NB4 (cell line): ENCODE measurements at places on chromosomes 13 and 19.

DNA sequence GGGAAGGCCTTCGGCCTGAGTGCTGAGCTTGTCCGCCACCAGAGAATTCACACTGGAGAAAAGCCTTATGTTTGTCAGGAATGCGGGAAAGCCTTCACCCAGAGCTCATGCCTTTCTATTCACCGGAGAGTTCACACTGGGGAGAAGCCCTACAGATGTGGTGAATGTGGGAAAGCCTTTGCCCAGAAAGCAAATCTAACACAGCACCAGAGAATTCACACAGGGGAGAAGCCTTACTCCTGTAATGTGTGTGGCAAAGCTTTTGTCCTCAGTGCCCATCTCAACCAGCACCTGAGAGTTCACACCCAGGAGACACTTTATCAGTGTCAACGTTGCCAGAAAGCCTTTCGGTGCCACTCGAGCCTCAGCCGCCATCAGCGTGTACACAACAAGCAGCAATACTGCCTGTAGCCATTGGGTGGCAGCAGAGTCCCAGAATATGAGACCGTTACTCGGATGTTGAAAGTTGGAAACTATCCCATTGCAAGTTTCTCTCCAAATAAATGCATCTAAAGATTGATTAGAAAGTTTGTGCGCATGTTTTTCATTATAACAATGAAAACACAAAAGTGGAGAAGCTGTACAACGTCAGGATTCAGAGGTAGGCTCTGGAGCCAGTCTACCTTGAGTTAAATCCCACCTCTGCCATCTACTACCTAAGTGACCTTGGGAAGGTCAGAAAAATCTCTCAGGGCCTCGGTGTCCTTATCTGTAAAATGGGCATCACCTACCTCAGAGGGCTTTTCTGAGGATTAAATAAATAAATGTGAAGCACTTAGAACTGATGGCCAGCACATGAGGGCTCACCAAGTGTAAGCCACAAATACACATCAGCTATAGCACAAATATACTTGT is 21.1 kb downstream of the ZNF473 start:
- DNase-seq: peak; percentile 63

- DNase-seq: no peak
These were observed 6.5 kb upstream of the MFSD12 start for GRCh38 chr19:3563709-3564524.

DNA sequence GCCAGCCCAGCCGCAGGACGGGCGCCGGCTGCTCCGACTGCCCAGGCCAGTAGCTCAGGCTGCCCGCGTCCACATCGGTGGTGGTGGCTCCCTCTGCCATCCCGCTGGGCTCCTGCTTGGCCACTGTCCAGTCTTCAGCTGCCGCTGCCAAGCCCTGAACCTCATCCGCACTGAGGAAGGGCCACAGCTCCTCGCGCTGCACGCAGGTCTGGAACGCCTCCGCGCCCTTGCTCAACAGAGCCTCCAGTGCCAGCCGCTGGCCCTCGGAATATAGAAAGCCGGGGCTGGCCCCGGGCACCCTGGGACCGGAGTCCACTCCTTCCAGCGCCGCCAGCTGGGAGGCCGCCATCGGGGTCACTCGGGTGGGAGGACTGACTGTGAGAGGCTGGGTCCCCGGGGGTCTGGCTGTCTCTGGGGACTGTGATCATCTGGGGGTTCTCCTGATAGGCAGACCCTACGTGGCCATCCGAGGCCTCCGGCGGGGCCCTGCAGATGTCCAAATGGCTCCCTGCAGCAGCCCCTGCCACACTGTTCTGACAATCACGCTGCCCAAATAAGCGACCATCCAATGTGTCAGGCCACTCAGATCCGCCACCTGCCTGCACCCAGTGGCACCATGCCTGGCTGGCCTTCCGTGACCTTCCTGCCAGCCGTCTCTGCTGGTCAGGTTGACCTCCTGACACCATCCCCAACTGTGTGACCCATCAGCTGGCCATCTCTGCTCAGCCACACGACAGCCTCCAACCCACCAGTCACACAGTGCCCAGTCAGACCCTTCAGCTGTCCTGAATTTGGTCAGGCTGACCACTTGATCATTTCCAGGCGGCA is 1.6 kb downstream of the FAM83E start:
- no peak for DNase-seq

GRCh38 chr13:95497381-95497807 is 55.1 kb upstream of the CLDN10 start:
- DNase-seq: no peak

- DNase-seq: peak; percentile 68
These were observed 2.4 kb downstream of the TIMM13 start for GRCh38 chr19:2424686-2425621.

- DNase-seq: no peak
These were observed 37.3 kb downstream of the IL12RB1 start for GRCh38 chr19:18049385-18049784.

- peak; percentile 97 for DNase-seq
These were observed at the start of gene PLEKHG2 for GRCh38 chr19:39412100-39412866. TSS of gene PLEKHG2 (plus strand) at chr19:39412669. CDS start at chr19:39414087, 1,418 bp downstream.

DNA sequence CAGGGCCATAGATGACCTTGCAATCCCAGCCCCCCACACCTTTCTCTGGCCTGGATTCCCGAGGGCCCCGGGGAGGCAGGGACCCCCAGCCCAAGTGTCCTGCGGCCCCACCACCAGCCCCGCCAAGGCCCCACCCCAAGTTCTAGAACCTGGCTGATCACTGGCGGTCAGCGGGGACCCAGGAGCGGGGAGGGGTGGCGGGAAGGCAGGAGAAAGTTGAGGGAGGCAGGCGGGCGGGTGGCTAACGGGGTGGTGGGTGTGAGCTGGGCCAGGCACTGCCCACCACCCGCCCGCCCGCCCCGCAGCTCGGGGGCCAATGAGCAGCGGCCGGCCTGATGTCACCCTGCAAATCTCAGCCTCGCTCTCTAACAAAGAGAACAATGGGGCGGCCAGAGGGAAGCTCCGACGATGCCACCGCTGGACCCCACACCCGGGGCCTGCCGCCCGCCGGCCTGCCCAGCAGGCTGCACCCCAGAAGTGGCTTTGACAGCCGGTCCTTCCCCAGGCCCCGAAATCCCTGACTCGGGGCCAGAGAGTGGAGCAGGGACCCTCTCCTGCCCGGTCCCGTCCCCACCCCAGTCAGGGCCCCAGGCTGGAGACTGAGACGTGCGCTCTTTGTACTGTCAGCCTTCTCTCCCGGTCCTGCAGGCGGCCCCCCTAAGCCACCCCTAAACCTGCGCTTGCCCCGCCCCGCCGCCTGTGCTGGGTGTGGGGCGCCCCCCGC is 1.6 kb downstream of the MEX3D start:
- DNase-seq: no peak

- DNase-seq: no peak
These were observed 22.0 kb upstream of the BCL3 start for GRCh38 chr19:44726465-44726864.

GRCh38 chr13:101291206-101291605 is 125.1 kb downstream of the NALCN start:
- DNase-seq: no peak

DNA sequence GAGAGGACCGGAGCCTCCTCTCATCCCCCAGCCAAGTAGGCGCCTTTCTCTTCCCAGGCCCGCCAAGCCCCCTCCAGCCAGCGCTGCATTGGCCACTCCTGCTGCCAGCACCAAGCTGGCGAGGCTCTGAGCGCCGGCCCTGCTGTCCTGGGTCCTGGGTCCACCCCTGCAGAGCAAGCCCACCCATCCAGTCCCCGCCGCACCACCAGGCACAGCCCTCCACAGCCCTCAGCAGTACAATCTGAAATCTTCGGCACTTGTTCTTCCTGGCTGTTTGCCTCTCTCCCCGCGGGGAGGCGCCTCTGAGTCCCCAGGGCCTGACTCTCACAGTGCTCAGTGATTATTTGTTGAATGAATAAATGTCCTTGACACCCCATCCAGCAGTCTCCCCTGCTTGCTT is 236.4 kb upstream of the SGCG start:
- no peak for DNase-seq

DNA sequence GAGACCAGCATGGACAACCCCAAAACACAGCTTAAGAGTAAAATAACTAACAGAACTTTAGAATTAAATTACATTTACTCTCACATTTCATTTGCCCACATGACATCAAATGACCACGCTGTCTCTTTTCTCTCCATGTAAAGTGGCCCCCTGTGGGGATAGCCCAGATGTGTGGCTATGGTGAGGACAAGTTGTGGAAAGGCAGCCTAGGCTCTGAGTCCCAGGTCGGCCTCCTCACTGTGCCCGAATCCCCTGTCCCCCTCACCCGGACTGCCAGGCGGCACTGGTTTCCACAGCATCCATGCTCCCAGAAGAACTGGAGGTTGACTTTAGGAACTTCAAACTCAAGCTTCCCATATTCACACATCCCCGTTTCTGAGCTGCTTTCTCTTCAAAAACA is 111.8 kb upstream of the UQCRFS1 start:
- no peak for DNase-seq

- DNase-seq: peak; percentile 95
These were observed at the start of gene ZNF527 for GRCh38 chr19:37370880-37371661. TSS of gene ZNF527 (plus strand) at chr19:37371099. CDS start at chr19:37374199, 3,100 bp downstream.

DNA sequence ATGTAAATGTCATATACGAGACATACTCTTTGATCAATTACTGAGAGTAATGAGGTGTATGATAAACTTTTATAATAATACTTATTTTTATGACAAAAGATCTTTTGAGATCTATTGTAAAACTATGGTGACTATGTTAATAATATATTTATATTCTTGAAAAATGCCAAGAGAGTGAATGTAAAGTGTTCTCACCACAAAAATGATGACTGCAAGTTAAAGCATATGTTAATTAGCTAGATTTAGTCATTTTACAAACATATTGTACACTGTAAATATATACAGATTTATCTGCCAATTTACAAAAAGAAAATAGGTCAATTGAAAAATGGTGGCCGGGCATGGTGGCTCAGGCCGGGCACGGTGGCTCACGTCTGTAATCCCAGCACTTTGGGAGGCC is 81.0 kb downstream of the GPC6 start:
- no peak for DNase-seq

DNA sequence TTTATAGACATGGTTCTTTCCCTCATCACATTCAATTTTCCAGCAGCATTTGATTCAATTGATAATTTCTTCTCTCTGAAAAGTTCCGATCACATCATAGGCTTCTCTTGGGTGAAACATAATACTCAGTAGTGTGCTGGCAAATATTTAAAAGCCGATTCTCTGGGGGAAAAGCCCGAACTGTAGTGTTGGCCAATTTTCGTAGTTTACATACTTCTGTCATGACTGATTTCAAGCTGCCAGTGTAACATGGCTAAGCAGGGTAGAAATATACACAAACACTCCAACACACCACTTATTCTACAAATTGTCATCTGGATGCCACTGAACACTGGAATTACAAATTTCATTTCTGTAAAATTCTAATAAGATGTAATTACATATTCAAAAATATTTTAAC is 56.1 kb upstream of the FREM2 start:
- DNase-seq: no peak

DNA sequence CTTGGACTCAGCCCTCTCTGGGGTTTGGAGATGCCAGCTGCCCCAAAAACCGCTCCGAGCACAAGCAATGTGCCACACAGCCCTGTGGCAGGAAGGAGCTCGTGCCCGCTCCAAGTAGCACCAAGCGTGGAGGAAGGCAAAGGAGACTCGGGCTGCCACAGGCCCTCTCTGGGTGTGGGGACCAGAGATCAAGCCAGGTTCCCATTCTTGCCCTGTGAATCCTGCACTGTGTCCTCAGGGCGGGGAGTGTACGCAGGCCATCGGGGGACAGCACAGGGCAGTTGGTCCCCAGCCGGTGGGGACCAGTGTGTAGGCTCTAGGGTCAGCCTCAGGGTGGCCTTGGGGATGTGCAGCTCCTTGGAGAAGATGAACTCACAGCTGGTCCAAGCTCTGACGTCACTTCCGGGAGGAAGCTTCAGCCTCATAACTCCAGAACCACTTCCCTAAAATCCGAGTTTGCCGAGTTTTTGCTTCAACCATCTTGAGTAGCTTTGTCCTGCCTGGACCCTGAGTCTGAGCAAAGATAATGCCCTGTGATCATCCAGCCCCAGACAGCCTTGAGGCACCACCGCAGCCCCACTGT is 9.3 kb upstream of the CPAMD8 start:
- peak; percentile 87 for DNase-seq

DNA sequence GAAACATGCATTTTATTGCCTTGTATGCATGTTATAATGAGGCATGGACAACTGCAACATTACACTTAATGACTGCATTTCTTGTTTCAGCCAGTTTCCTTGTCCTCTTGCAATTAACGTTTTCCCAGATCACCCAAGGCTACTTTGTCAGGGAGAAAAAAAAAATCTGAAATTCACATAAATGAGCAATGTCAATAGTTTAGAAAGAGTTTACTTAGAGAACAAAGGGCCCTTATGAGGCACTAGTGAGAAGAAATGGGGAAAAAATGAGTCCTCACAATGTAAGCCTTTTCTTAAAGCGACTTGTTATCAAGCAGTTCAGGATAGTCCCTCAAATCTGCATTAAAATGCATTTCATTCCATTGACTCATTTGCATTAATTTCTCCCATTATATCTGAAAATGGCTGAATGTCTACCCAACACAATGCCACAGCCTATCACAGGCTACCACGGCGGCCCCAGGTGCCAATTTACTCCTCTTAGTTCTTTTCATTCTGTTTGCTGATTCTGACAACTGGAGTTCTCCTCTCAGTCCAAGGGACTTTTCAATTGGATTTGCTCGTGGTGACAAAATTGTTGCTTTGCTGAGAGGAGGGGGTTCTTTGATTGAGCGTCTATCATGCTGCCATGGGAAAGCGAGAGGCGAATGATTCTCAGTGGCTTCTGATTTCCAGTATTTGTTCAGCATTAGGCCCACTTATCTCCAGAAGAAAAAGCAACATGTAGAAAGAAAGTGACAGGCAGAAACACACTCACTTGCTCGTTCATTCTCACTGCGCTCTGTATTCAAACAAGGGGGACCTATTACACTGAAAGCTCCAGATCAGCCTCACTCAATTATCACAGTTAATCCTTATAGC is 107.1 kb downstream of the DACH1 start:
- no peak for DNase-seq

DNA sequence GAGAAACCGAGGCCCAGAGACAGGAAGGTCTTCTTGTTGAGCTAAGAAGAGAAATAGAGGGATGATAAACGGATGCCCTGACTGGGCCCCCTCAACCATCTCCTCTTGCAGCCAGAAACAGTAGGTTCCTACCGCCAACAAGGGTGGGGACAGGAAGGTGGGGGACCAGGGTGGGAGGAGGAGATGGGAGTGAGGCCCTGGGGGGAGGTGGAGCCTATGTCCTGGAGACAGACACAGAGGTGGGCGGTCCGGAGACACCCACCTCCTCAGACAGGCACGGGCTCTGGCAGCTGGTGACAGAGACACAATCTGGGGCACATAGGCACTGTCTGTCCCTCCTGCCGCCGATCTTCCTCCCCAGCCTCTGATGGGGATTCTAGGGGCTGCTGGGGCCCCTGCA is 16.9 kb downstream of the GADD45B start:
- DNase-seq: no peak

DNA sequence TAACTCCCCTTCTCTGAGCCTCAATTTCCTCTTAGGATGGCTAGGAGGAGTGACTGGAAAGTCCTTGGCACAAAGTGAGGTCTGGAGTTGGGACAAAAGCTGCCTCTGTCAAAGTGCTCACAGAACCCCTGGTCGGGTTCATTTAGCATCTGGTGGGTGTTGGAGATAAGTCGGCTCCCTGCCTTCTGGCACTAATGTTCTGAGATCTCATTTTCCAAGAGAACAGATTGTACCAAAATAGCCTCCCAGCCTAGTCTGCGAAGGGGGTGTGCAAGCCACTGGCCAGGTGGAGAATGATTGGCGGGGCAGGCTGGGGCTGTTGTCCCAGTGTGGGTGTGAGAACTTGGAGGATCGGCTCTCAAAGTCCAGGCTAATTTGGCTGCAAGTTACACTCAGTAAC is 20.7 kb upstream of the NWD1 start:
- DNase-seq: no peak

- DNase-seq: peak; percentile 94
These were observed 72.4 kb upstream of the CLDN10 start for GRCh38 chr13:95480131-95480545.

- DNase-seq: peak; percentile 73
These were observed 637.6 kb upstream of the ARGLU1 start for GRCh38 chr13:107205318-107206104.
